A549 treated with Hydrocortisone at 1 μM for 4 hours (cell line): ENCODE measurements at places on chromosomes 11 and 22. TPM values are rescaled to one million over a fixed set of nuclear protein-coding genes. Genes with fewer than 3 reads are reported as not detected.

Gene SPI1
- 0.08 to 0.20 TPM (median 0.14 TPM) in 3 of 5 replicates, not detected in the others for total RNA-seq

Gene DKK3
- 16.5 to 24.1 TPM (median 20.1 TPM) in 5 replicates for total RNA-seq

Gene MIAT
- total RNA-seq, result 0.15 to 0.25 TPM (median 0.23 TPM) in 5 replicates

Gene LIF
- total RNA-seq, result 28.2 to 31.6 TPM (median 30.1 TPM) in 5 replicates

Gene OR9I1
- not detected in 5 replicates for total RNA-seq

Gene CCDC87
- 0.40 to 0.64 TPM (median 0.52 TPM) in 5 replicates for total RNA-seq

Gene DCHS1
- total RNA-seq, result 0.09 to 0.10 TPM (median 0.09 TPM) in 5 replicates

Gene SHANK2
- 6.4 to 9.2 TPM (median 7.7 TPM) in 5 replicates for total RNA-seq

Gene SLC22A6
- not detected in 5 replicates for total RNA-seq

Gene IFTAP
- total RNA-seq, result 14.9 to 19.4 TPM (median 17.7 TPM) in 5 replicates

Gene OR8G5
- total RNA-seq, result not detected in 5 replicates

Gene APOA1
- 0.09 to 0.67 TPM (median 0.36 TPM) in 5 replicates for total RNA-seq

Gene HEPACAM
- total RNA-seq, result not detected in 5 replicates

Gene MS4A6A
- not detected in 5 replicates for total RNA-seq

Gene UBQLN3
- total RNA-seq, result not detected in 5 replicates

Gene HORMAD2
- not detected in 5 replicates for total RNA-seq

Gene YPEL4
- 0.18 to 0.39 TPM (median 0.28 TPM) in 5 replicates for total RNA-seq

Gene H19
- 10.4 to 22.9 TPM (median 16.0 TPM) in 5 replicates for total RNA-seq

Gene TREH
- 0.02 TPM in 1 of 5 replicates, not detected in the others for total RNA-seq

Gene FAM181B
- 0.05 to 0.09 TPM (median 0.07 TPM) in 4 of 5 replicates, not detected in the other for total RNA-seq

Gene CSNK2A3
- total RNA-seq, result 1.6 to 3.6 TPM (median 2.2 TPM) in 5 replicates

Gene ISX
- total RNA-seq, result not detected in 5 replicates

Gene NXPE1
- total RNA-seq, result not detected in 5 replicates

Gene SDHAF2
- total RNA-seq, result 31.4 to 50.5 TPM (median 44.4 TPM) in 5 replicates

Gene P2RX6
- total RNA-seq, result 0.56 to 0.97 TPM (median 0.79 TPM) in 5 replicates

Gene ZNF280A
- 3.0 to 3.7 TPM (median 3.4 TPM) in 5 replicates for total RNA-seq

Gene EXPH5
- 0.02 to 0.05 TPM (median 0.02 TPM) in 5 replicates for total RNA-seq

Gene BRSK2
- total RNA-seq, result 4.9 to 6.6 TPM (median 6.4 TPM) in 5 replicates

Gene OR52B4
- not detected in 5 replicates for total RNA-seq

Gene SLC5A1
- 0.03 to 0.07 TPM (median 0.06 TPM) in 4 of 5 replicates, not detected in the other for total RNA-seq

Gene OR9Q1
- total RNA-seq, result not detected in 5 replicates

Gene SCN4B
- 0.06 to 0.21 TPM (median 0.07 TPM) in 4 of 5 replicates, not detected in the other for total RNA-seq

Gene SAA1
- total RNA-seq, result 2.4 to 4.0 TPM (median 3.4 TPM) in 5 replicates

Gene GLYAT
- not detected in 5 replicates for total RNA-seq

Gene NRIP3
- 0.61 to 1.3 TPM (median 0.71 TPM) in 5 replicates for total RNA-seq

Gene HSPB2
- not detected in 5 replicates for total RNA-seq

Gene ANAPC15
- 69.2 to 92.6 TPM (median 84.6 TPM) in 5 replicates for total RNA-seq

Gene NELL1
- total RNA-seq, result not detected in 5 replicates

Gene APOBEC3G
- total RNA-seq, result 0.13 TPM in 1 of 5 replicates, not detected in the others

Gene BTG4
- total RNA-seq, result 0.10 to 0.23 TPM (median 0.16 TPM) in 4 of 5 replicates, not detected in the other

Gene C2CD2L
- 4.8 to 6.5 TPM (median 5.2 TPM) in 5 replicates for total RNA-seq

Gene TMEM86A
- 0.22 to 0.45 TPM (median 0.28 TPM) in 5 replicates for total RNA-seq

Gene APOBEC3H
- total RNA-seq, result 0.21 to 0.53 TPM (median 0.25 TPM) in 5 replicates

Gene RCOR2
- total RNA-seq, result 0.88 to 1.1 TPM (median 0.99 TPM) in 5 replicates

Gene KRTAP5-8
- not detected in 5 replicates for total RNA-seq

Gene PATE4
- total RNA-seq, result not detected in 5 replicates

Gene LMO2
- total RNA-seq, result 0.37 to 1.0 TPM (median 0.69 TPM) in 5 replicates

Gene SHANK3
- 3.3 to 5.2 TPM (median 4.1 TPM) in 5 replicates for total RNA-seq

Gene SYNGR1
- 11.0 to 12.8 TPM (median 11.5 TPM) in 5 replicates for total RNA-seq

Gene CASP12
- total RNA-seq, result not detected in 5 replicates

Gene SLC22A8
- total RNA-seq, result not detected in 5 replicates

Gene PTPRCAP
- total RNA-seq, result 0.17 to 0.37 TPM (median 0.28 TPM) in 5 replicates
